ENCODE measurements at places on chromosomes 3 and 15. TPM values are rescaled to one million over a fixed set of nuclear protein-coding genes. Genes with fewer than 3 reads are reported as not detected.

The PRR20G gene
- not detected for total RNA-seq

The ADAMTS17 gene
- 0.17 TPM for total RNA-seq

The BFSP2 gene
- not detected for total RNA-seq

The TRMT10C gene
- total RNA-seq, result 34.8 TPM

The ANKRD34C gene
- not detected for total RNA-seq

The THAP10 gene
- 2.5 TPM for total RNA-seq

The TP53BP1 gene
- total RNA-seq, result 97.1 TPM

The OSBPL10 gene
- total RNA-seq, result 9.5 TPM

Data from smooth muscle cell of trachea (primary cell).